ENCODE measurements at places on chromosomes 13 and 19. TPM values are rescaled to one million over a fixed set of nuclear protein-coding genes. Genes with fewer than 3 reads are reported as not detected.

DNA sequence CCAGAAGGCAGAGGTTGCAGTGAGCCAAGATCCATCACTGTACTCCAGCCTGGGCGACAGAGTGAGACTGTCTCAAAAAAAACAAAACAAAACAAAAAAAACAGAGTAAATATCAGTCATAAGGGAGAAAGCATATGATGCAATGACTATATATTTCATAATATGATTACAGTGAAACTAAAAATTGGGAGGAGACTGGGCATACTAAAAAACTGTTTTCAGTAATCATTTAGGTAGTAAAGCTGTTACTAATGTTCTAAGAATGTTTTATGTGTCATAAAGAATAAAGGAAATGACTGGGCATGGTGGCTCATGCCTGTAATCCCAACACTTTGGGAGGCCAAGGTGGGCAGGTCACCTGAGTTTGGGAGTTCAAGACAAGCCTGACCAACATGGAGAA, 15.9 kb downstream of the ZNF573 start:
- H3K36me3 ChIP-seq, result peaks cover 18% of the 10 kb centered on the region
- no peak overlapping the region for H3K27ac ChIP-seq
- H3K27me3 ChIP-seq, result no peaks in the 10 kb centered on the region
- no peaks in the 10 kb centered on the region for H3K4me1 ChIP-seq

Gene CAPN12
- 1.6 TPM for total RNA-seq

Gene GAPDHS
- total RNA-seq, result not detected

DNA sequence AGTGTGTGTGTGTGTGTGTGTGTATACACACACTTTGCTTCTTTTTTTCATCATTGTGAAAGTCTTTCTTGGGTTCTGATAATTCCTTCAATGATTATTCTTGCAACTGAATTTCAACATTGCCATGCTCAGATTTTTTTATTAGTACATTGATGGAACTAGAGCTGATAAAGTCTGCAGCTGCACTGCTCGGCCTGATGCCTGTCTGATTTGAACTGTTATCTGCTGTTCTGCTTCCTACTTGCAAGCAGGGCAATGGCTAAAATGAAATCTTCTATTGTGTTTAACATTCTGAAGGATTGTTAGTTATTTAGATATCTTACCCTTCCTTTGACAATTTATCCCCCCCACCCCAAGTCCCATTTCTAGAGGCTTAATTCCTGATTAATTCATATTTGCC, 61.3 kb downstream of the OLFM4 start:
- H3K27me3 ChIP-seq, result no peaks in the 10 kb centered on the region
- H3K36me3 ChIP-seq, result no peaks in the 10 kb centered on the region
- H3K27ac ChIP-seq, result peak overlapping the region; percentile 2
- H3K4me1 ChIP-seq, result peaks cover 6% of the 10 kb centered on the region

Gene GDF15
- not detected for total RNA-seq

Data from thyroid gland (tissue), 4 donors.